ENCODE measurements at places on chromosomes 5 and 9.

DNA sequence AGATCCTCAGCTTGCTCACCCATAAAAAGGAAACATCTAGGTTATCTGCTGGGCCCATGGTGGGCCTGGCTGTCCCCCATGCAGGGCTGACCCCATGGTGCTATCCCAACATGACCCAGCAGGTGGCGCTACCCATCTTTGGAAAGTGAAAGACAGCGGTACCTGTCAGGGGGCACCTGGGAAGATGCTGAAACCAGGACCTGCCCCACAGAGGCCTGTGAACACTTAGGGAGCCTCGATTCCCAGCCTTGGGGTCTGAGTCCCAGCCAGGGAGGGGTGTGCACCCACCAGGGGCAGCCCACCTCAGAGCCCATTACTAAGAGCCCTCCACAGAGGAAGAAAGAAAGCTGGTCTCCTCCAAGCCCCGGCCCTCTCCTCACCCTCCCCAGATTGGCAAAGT lies 46.6 kb upstream of the IPPK start:
- DNase-seq = peak; percentile 29

DNA sequence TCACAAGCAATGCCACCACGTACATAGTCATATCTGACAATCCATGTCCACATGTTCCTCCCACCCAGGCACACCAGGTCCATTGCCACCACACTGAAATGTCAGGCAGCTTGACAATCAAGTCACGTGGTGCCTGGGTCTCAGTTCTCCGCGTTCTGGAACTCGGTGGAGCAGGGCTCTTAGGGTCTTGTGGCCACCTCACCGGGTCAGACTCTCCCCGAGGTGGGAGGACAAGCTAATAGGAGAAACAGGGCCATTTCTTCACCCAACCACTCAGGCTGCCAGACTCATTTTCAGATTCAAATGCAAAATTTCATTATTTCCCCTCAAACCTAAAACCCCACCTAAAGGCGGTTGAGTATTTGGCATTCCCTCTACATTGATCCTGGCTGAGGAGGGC lies 200.5 kb upstream of the GAS1 start:
- no peak for DNase-seq

DNA sequence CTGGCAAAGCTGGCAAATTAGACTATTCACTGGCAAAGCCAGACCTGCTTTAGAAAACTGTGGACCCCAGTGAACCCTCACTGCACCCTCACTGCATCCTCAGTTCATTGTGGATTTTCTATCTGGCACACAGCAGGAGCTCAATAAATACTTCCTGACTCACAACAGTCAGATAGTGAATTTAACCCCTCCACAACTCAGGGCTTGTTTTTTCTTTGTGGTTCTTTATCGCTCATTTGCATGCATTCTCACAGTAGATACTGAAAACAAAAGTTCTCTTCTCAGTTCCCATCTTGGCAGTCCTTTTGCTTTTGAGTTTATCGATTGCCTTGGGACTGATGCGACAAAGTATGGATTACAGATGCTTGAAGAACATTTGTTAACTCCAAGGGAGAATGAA lies 99.8 kb downstream of the ACTL7B start:
- DNase-seq = no peak

DNA sequence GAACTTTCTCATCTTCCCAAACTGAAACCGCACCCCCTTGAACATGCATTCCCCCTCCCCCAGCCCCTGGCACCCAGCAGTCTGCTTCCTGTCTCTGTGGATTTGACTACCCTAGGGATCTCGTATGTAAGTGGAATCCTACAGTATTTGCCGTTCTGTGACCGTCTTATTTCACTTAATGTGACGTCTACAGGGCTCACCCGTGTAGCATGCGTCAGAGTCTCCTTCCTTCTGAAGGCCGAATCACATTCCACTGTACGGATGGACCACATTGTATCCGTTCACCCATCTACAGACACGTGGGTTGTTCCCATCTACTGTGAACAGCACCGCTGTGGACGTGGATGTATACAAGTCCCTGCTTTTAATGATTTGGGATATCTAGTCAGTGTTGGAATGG lies 4.5 kb downstream of the PRRX2 start:
- DNase-seq = peak; percentile 62

DNA sequence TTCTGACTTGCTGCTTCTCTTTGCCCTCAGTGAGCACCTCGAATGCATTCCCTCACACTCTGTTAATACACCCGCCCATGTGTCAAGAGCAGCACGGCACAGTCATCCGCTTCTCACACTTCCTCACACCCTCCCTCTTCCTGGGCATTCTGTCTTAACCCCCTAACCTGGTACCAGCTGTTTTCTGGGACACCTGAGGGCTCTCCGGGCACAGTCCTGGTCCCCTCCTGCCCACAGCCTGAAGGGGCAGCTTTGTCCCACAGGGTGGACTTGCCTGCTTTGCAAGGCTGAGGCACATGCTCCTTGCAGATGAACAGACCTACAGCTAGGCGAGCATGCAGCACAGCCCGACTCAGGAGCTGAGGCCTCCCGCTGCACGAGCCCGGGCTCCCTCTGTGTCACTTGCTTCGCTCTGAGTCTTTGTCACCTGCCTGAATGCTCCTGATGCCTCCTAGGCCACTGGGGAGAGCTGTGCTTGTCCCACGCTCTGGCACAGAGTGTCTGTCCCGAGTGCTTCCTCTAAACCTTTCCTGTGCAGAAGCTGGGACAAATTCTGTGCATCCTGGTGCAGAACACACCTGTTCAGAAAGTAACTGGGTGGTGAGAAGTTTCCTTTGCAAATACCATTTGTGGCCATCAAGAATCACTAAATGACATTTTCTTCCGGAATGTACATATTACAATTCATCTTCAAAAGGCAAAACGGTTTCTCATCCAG lies 47.8 kb downstream of the AHRR start:
- no peak for DNase-seq

All from fibroblast of skin of right quadriceps (primary cell).